ENCODE measurements at places on chromosomes 1 and 21. TPM values are rescaled to one million over a fixed set of nuclear protein-coding genes. Genes with fewer than 3 reads are reported as not detected.

LDLRAD2 gene
- not detected for total RNA-seq

IFI44L gene
- total RNA-seq: 1.7 TPM

MAP3K21 gene
- 18.8 TPM for total RNA-seq

NCMAP gene
- total RNA-seq: 6.9 TPM

TNFAIP8L2 gene
- total RNA-seq: 0.16 TPM

DNA sequence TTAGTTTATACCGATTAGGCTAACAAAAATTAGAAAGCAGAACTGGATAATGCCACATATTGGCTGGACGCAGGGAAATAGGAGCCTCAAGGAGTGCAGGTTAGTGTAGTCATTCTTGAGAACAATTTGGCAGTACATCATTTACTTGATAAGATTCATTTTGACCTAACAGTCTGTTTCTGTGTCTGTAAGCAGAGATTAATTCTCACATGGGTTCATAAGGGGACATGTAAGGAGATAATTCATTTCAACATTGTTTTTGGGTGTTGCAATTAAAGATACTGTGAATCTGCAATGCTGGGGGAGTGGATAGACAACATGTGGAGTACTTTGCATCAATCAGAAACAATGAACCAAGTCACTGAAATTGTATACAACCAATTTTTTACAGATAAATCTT is 32.0 kb downstream of the AGO3 start:
- no peak overlapping the region for H3K27ac ChIP-seq
- no peak overlapping the region for H3K4me3 ChIP-seq
- H3K27me3 ChIP-seq: no peaks in the 10 kb centered on the region
- DNase-seq: no peak

DNA sequence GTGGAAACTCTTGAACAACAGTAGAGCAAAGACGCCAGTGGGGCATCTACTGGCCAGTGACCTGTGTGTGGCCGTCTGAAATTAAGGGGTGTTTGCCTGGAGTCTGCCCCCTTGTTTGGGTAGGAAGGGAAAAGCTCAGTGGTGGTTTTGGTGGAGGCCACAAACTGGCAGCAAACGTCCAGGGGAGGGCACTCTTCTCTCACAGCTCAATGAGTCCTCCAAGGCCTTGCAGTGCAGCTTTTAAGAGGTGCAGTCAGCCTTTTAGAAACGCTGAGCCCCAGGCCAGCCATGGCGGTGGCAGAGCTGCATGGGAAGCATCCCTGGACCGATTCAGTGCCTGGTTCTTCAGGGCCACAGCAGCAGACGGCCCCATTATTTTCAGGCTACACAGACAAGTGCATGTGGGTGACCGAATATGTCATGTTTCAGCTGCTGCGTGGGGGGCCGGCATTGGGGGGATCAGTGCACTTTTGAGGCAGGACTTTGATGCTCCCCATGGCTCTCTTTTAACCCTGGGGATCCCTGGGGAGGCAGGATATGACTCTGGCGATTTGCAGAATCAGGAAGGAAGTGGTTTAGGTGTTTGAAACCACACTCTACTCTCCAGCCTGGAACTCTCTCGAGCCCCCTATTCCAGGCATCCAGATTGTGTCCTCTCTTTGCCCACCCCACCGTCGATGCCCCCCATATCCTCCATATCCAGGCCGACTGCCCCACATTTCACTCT is 414.0 kb downstream of the PRDM2 start:
- H3K4me3 ChIP-seq: no peak overlapping the region
- no peaks in the 10 kb centered on the region for H3K27me3 ChIP-seq
- H3K36me3 ChIP-seq: no peaks in the 10 kb centered on the region
- DNase-seq: peak; percentile 41

- no peaks in the 10 kb centered on the region for H3K4me1 ChIP-seq
- DNase-seq: no peak
- H3K4me3 ChIP-seq: no peak overlapping the region
- H3K27ac ChIP-seq: no peak overlapping the region
These were observed 424.5 kb upstream of the DAB1 start for GRCh38 chr1:57848406-57848805.

- H3K27me3 ChIP-seq: no peaks in the 10 kb centered on the region
- H3K4me3 ChIP-seq: no peak overlapping the region
- no peak for DNase-seq
- no peaks in the 10 kb centered on the region for H3K36me3 ChIP-seq
- H3K27ac ChIP-seq: no peak overlapping the region
- H3K4me1 ChIP-seq: no peaks in the 10 kb centered on the region
These were observed 144.3 kb downstream of the CD247 start for GRCh38 chr1:167373986-167374385.

- no peak for DNase-seq
- no peak overlapping the region for H3K4me3 ChIP-seq
- no peaks in the 10 kb centered on the region for H3K27me3 ChIP-seq
- peaks cover 24% of the 10 kb centered on the region for H3K4me1 ChIP-seq
- H3K27ac ChIP-seq: no peak overlapping the region
- H3K36me3 ChIP-seq: no peaks in the 10 kb centered on the region
These were observed 237.1 kb downstream of the SLC45A1 start for GRCh38 chr1:8554956-8555534.

DNA sequence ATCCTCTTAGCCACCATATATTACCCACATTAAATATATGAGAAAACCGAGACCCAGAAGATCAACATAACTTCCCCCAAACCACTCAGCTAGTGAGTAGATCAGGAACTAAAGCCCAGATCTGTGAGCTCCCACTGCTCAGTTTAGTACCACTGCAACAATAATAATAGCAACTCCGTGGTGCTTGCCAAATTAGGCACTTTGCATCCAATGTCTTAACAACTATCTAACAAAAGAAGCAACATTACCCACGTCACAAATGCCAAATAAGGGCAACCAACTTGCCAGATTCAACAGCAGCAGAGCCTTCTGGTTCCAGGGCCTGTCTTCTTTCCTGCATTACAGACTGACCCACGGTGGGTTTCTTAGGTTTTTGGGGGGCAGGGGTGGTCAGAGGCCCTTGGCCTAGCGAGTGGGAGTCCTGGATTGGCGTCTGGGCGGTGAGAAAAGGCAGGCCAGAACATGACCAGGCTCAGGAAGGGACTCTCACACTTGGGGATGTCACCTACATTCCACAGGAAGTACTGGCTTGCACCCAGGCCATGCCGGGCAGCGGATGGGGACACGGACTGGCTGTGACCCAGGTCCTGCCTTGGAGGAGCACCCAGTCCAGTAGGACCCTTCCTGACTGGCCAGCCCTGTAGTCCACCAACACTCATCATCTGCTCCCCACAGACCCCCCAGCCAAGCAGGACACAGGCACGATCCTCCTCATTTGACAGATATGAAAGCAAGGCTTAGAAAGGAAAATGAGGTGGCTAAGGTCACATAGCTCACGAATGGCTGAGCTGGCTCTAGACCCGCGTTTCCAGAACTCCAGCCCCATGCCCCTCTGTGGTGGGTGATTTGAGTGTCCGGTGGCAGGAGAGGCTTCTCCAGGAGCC is 4.6 kb downstream of the HCRTR1 start:
- no peak for DNase-seq
- no peaks in the 10 kb centered on the region for H3K36me3 ChIP-seq
- H3K27ac ChIP-seq: no peak overlapping the region
- H3K4me1 ChIP-seq: no peaks in the 10 kb centered on the region
- no peaks in the 10 kb centered on the region for H3K27me3 ChIP-seq
- no peak overlapping the region for H3K4me3 ChIP-seq

GRCh38 chr1:116871779-116872146 is 38.0 kb upstream of the PTGFRN start:
- no peak for DNase-seq
- no peaks in the 10 kb centered on the region for H3K36me3 ChIP-seq
- no peak overlapping the region for H3K4me3 ChIP-seq
- no peaks in the 10 kb centered on the region for H3K4me1 ChIP-seq
- no peaks in the 10 kb centered on the region for H3K27me3 ChIP-seq

- no peak overlapping the region for H3K4me3 ChIP-seq
- H3K27ac ChIP-seq: no peak overlapping the region
- DNase-seq: no peak
These were observed 12.7 kb downstream of the FASLG start for GRCh38 chr1:172671591-172671990.

Data from pancreas (tissue), 10 donors.